Stimulated activated naive CD8-positive, alpha-beta T cell treated with anti-CD3 and anti-CD28 coated beads, Interleukin-15, Interleukin-2, amounts not matched to agents 100 U/mL and 50 U/mL, for 24 hours (primary cell): ENCODE measurements at places on chromosomes 1 and 21.

- DNase-seq = peak; percentile 75
Measured at GRCh38 chr1:206923009-206923960, 1.5 kb upstream of the FCMR start.

GRCh38 chr1:65630855-65631254 is 161.8 kb upstream of the PDE4B start:
- no peak for DNase-seq

GRCh38 chr1:201591981-201592380 is 53.1 kb downstream of the NAV1 start:
- DNase-seq = no peak

DNA sequence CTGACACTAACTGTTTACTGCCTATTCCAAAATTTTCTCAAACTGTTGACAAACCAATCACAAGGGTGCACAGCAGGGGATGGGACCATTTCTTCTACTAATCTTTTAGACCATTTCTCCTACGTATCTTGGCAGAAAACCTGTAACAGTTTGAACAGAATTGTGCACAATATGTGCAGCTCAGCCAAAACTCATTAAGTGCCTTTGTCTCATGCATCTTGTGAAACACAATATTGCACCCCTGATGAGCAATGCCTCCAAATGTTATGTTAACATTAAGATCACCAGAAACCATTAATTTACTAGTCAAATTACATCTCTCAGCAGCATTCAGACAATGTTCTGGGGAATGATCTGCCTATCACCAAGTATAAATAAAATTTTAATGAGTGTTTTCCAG is 247.5 kb downstream of the NRIP1 start:
- no peak for DNase-seq

DNA sequence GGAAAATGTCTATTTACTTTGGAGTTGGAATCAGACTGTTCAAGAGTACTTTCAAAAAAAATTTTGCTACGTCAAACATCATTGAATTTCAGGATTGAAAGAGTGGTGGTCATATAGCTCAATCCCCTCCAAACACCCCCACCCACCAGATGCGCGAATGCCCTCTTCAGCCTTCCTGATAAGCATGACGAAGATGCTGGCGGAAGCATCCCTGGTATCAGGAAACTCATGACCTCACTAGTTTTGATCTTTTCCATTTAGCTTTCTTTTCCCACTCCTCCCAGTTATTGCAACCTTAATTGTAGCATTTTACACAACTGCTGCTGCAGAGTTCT is 104.4 kb downstream of the LEPR start:
- no peak for DNase-seq

GRCh38 chr1:84571150-84571535 is 3.1 kb downstream of the CTBS start:
- DNase-seq = no peak
